ENCODE measurements at places on chromosomes 13 and 19.

- no peak for DNase-seq
Measured at GRCh38 chr13:49838989-49839388, 46.5 kb upstream of the KPNA3 start.

DNA sequence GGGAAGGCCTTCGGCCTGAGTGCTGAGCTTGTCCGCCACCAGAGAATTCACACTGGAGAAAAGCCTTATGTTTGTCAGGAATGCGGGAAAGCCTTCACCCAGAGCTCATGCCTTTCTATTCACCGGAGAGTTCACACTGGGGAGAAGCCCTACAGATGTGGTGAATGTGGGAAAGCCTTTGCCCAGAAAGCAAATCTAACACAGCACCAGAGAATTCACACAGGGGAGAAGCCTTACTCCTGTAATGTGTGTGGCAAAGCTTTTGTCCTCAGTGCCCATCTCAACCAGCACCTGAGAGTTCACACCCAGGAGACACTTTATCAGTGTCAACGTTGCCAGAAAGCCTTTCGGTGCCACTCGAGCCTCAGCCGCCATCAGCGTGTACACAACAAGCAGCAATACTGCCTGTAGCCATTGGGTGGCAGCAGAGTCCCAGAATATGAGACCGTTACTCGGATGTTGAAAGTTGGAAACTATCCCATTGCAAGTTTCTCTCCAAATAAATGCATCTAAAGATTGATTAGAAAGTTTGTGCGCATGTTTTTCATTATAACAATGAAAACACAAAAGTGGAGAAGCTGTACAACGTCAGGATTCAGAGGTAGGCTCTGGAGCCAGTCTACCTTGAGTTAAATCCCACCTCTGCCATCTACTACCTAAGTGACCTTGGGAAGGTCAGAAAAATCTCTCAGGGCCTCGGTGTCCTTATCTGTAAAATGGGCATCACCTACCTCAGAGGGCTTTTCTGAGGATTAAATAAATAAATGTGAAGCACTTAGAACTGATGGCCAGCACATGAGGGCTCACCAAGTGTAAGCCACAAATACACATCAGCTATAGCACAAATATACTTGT is 21.1 kb downstream of the ZNF473 start:
- no peak for DNase-seq

GRCh38 chr19:16320987-16321386 is 3.6 kb upstream of the KLF2 start:
- DNase-seq: no peak

DNA sequence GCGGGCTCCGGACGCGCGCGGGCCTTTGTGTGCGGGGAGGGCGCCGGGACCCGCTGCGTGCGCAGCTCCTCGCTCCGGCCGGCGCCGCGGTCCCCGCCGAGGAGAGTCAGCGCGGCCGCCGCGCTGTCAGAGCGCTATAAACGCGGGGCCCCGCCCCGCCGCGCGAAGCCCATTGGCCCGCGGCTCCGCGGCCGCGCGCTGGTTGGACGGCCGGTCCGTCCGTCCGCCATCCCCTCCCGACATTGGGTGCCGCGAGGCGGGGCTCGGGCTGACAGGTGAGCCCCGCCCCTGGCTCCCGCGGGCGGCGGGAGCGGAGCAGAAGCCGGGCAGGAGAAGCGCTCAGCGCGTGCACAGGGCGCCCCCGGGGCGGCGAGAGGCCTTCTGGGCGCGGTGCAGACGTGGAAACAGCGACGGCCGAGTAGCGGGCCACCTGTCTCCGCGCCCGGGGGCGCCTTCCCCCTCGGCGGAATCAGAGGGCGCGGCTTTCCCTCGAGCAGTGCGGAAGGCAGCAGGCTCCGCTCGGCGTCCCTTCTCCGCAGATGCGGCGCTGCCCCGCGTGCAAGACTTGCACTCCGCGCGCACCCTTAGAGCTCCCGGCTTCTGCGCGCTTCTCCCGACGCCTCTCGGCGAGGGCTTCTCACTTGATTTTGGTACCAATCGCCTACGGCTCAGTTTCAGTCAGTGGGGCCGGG is at the start of gene EFNB2:
EFNB2 (minus strand) TSS at position 111 of the 692 bp plus-strand sequence. CDS start 698 bp downstream, outside the sequence.
- DNase-seq: peak; percentile 79

DNA sequence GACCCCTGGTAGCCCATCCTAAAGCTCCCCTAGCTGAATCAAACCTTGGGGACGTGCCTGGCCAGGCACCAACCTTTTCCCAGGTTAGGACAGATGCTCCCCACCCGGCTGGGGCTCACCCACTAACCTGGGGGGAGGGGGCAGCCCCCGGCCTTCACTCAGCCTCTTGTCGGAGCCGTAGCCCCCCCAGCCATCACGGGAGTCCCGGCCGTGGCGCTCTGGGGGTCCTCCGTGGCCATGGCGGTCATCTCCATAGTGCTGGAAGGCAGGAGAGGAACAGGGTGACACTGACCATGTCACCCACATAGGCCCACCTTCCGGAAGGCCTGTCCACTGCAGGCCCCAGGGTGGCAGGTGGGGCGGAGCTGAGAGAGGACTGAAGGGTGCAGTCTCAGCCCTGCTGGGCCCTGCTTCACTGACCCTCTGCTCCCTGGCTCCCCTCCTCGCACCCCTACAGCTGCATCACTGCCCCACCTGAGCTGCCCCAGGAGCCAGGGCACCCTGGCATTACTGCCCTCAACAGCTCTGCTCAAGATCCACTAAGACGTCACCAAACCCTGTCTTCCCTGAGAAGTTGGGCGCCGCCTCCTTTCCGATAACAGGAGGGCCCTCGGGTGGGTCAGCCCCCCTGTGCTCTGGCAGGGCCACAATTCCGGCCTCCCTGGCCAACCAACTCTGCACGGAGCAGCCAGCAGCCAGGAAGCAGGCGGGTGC is 22.6 kb upstream of the TINCR start:
- DNase-seq: no peak

DNA sequence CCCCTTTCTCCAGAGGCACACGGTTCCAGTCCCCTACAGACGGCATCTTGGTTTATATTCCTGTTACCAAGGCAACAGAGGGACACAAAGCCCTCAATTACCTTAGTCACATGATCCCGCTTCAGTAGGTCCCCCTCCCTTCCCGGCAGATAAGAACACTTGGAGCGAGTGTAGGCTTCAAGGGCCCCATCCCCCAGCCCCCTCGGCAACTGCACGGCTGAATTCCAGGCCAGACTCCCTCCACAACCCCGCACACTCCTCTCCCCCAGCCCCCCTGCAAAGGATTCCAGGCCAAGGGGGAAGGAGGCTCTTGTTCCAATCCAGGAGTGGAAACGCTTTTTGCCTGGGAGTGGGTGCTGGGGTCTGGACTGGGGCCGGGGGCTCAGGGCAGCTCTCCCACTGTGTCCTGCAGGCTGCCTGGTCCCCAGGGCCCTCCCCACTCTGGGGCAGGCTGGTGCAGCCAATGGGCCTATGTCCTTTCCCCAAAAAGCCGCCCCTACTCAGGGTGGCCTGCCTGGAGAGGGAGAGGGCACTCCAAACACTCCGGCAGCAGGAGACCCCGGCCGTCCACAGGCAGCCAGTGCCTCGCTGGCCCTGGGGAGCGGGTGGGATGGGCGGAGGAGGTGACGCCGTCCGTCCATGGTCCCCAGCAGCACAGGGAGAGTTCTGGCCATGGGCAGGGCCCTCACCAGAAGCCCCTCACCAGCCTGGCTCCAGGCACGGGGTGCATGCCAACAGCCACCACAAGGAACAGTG is 62.6 kb downstream of the MLLT1 start:
- no peak for DNase-seq

All from D721Med (cell line).